AG08395 (cell line): ENCODE measurements at places on chromosomes 13 and 19.

DNA sequence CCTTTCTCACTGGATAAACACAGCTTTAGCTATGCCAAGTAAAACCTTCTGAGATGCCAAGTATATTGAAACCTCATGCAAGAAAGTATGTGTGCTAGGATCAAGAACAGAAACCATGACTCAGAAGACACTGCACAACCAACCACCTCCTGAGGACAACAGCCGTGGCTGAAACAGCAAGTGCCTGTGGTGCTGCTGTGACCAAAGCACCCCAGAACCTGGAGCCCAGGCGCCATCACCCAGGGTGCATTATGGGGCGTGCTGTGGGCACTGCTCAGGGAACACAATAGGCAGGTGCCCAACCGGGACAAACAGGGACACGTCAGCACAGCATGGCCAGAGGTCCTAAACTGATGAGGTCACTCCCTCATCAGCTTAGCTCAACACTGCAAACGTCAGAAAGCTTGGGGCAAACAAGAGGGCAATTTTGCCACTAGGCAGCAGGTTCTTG is 101.3 kb upstream of the SLC15A1 start:
- DNase-seq: peak; percentile 77

GRCh38 chr13:95039415-95039814 is 261.8 kb downstream of the ABCC4 start:
- DNase-seq: no peak

DNA sequence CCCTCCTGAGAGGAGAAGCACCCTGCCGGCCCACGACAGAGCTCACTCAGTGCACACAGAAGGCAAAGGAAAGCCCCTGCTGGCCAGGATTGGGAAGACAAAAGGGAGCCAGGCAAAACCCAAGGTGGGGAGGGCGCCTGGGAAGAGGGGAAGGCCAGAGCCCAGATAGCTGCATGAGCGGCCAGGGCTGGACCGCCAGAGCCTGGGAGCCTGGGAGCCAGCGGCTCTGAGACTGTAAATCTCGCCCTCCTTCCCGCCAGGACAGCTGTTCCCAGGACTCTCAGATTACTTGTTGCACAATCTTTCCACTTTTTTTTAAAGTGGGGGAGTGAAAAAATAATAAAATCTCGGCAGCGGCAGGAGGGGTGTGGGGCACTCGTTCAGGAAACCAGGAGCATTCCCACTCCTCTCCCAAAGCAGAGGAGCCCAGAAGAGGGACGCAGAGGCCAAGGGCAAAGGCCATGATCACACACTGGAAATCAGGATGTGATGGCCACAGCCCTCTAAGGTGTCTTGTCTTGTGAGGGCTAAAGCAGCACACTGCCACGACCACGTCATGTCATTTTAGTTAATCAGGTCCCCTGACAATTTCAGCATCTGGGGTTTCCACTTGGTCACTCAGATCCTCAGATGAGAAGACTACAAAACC is 19.6 kb upstream of the EPHX3 start:
- DNase-seq: peak; percentile 91

DNA sequence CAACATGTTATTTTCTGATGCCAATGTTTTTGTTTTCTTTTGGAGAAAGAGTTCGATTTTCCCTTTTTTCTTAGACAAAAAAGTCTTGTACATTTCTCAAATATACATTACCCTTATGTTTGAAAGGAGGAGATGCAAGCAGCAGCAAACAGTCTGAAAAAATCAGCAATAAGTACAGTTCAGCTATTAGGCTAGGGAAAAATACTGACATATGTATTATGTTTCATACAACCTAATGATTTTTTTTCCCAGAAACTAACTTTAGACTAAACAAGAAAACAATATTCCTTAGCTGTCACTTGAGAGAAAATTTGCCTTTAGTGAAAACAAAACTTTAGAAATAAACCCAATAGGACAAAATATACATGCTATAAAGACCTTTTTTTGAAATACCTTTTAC is 1223.5 kb downstream of the SLITRK1 start:
- no peak for DNase-seq

- DNase-seq: no peak
Observed at GRCh38 chr13:85373322-85373721, 425.9 kb downstream of the SLITRK6 start.

GRCh38 chr19:55640577-55641425 is at the start of gene ZNF580:
ZNF580 (plus strand) TSS chr19:55641002; CDS start chr19:55642509, 1,507 bp downstream.
- peak; percentile 73 for DNase-seq

- no peak for DNase-seq
Observed at GRCh38 chr19:17037184-17037583, 10.6 kb upstream of the CPAMD8 start.
